ENCODE measurements at places on chromosomes 12 and 14. TPM values are rescaled to one million over a fixed set of nuclear protein-coding genes. Genes with fewer than 3 reads are reported as not detected.

LHX5 gene
- polyA plus RNA-seq: not detected

ACOT4 gene
- polyA plus RNA-seq: 0.88 TPM

RTRAF gene
- 178 TPM for polyA plus RNA-seq

TCL1B gene
- not detected for polyA plus RNA-seq

AQP2 gene
- polyA plus RNA-seq: not detected

RDH16 gene
- 0.12 TPM for polyA plus RNA-seq

HCAR3 gene
- 0.19 TPM for polyA plus RNA-seq

CCDC184 gene
- 1.0 TPM for polyA plus RNA-seq

KLRD1 gene
- polyA plus RNA-seq: 0.59 TPM

GRCh38 chr14:93784878-93785277 is 3.4 kb downstream of the PRIMA1 start:
- DNase-seq: no peak

DNA sequence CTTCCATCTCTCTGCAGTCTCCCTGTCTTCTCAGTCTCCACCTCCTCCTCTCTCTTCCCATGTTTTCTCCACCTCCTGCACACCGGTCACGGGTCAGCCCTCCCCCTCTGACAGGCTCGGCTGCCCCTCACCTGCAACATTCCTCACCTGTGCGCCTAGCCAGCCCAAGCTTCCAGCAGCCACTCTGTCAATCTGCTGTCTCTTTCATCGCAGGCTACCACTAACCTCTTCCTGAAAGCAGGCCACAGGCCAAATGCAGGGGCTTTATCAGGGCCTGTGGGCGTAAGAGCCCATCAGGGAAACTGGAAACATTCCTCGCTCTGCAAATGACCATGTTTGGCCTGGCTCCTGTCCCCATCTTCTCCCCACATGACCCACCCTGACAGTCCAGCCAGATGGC is 34.5 kb downstream of the CMKLR1 start:
- no peak for DNase-seq

DNA sequence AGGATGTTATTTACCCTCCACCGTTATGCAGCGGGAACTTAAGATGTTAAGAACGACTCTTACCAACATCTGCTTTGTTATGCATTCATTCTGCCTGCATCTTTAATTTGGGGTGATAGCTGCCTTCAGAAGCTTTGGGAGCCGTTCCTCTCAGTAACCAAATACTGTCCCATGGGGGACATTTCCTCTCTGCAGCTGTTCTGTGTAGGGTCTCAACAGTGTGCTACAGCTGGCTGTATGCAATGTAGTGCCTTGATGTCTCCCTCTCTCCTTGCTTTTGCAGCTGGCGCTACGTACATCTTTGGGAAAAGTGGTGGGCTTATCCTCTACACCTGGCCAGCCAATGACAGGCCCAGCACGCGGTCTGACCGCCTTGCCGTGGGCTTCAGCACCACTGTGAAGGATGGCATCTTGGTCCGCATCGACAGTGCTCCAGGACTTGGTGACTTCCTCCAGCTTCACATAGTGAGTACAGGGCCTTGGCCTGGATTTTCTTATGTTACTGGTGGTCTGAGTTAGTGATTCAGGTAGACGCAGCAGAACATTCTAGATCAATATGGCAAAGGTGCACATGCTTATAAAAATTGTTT is 744.3 kb downstream of the DIO2 start:
- no peak for DNase-seq

GRCh38 chr14:41285186-41285748 is 321.4 kb upstream of the LRFN5 start:
- DNase-seq: peak; percentile 15

- DNase-seq: no peak
These were observed 76.1 kb downstream of the TSHR start for GRCh38 chr14:81031488-81031887.

GRCh38 chr12:32863128-32863527 is 33.4 kb downstream of the PKP2 start:
- DNase-seq: no peak

DNA sequence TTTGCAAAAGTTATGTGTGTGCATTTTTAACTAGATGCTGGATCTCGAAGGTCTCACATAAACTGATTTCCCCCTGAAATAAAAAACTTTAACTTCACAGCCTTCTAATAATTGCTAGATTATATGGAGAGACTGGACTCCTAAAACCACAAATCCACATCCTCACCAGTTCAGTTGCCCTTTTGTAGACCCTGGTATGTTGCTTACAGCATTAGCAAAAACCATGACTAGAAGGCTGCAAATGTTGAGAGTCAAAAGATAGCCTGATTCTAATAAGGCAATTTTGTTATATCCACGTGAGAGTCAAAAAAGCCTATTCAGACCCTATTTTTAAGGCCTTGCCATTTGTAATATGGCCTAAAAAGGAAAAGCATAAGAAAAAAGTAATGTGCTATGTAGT is 37.4 kb downstream of the RASSF8 start:
- DNase-seq: no peak

DNA sequence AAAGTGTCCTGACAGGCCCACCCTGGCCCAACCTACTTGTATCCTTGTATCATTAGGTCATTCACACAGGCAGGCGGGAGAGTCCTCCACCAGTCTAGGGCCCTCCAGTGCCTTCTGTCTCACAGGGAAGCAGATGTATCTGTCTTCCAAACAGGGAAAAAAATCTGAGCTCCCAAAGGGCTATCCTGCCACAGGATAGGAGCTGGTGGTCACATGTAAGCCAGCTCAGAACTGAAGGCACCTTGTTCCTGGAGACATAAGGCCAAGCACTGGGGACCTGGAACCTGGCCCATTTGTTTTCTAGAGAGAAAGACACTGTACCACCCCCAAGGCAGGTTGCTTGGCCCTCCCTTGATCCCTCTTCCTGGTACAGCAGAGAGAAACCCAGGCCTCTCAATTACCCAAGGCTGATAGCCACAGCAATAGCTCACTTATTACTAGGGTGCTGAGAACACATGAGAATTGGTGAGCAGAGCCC is 19.4 kb upstream of the PLEKHH1 start:
- DNase-seq: no peak

DNA sequence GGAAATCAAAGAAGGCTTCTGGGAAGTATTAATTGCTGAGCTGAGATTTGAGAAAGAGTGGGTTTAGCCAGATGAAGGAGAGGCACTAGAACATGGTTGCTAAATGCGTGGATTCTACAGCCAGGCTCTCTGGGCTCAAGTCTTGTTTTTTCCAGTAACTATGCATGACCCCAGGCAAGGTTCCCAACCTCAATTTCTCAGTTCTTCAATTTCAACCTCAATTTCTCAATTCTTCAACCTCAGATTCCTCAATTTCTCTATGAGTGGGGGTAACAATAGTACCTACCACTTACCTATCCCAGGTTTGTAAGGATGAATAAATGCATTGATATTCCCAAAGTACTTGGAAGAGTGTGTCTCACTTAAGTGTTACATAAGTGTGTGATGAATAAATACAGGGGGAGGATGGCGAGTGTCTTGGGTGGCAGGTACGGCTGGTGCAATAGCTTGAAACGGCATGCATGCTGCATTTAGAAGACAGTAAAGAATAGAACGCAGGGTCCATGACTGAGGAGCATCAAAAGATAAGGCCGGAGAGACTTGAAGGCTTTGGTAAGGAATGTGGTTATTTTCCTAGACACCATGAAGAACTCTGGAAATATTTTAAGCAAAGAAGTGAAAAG is 149.1 kb upstream of the ATP2B1 start:
- no peak for DNase-seq
